ENCODE measurements at places on chromosomes 13 and 19.

GRCh38 chr13:24842549-24843274 is 78.7 kb downstream of the RNF17 start:
- no peak for DNase-seq

- DNase-seq: no peak
Measured at GRCh38 chr13:50069261-50069660, 54.0 kb downstream of the KCNRG start.

DNA sequence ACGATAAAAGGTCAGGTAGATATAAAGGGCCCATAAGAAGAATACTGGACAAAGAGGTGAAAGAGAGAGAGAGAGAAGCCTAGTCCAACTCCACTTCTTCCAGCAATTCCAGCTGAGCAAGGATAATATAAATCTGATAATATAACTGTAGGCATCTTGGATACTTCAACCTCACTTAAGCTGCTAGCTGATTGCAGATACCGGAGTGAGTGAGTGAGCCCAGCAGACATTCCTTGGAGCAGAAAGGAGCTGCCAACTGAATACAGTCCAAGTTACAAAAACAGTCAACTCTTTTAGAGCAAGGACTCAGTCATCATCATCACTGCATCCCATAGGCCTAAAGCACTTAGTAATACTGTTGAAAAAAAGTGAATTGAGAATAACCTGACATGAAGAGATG is 387.6 kb downstream of the SLITRK6 start:
- no peak for DNase-seq

- DNase-seq: no peak
Measured at GRCh38 chr19:9431475-9431874, 3.9 kb downstream of the ZNF266 start.

GRCh38 chr13:77986713-77987112 is 68.1 kb upstream of the EDNRB start:
- no peak for DNase-seq

DNA sequence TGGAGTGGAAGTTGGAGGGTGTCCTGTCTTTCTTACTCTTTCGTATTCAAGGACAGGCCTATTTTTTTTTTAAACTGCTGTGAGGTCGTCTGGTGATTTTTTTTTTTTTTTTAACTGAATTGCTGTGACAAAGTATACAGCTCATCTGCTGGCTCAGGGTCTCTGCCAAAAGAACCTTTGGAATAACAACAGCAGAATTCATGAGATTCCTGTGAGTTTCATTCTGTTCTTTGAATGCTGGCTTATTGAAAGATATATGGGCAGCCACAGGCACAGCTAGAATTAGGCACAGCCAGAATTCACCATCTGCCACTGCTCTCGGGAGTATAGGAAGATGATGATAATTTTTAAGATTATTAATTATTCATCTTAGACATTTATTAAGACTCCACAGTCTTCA is 21.4 kb upstream of the FRY start:
- no peak for DNase-seq

- no peak for DNase-seq
Measured at GRCh38 chr13:21336609-21337349, 122.3 kb downstream of the ZDHHC20 start.

DNA sequence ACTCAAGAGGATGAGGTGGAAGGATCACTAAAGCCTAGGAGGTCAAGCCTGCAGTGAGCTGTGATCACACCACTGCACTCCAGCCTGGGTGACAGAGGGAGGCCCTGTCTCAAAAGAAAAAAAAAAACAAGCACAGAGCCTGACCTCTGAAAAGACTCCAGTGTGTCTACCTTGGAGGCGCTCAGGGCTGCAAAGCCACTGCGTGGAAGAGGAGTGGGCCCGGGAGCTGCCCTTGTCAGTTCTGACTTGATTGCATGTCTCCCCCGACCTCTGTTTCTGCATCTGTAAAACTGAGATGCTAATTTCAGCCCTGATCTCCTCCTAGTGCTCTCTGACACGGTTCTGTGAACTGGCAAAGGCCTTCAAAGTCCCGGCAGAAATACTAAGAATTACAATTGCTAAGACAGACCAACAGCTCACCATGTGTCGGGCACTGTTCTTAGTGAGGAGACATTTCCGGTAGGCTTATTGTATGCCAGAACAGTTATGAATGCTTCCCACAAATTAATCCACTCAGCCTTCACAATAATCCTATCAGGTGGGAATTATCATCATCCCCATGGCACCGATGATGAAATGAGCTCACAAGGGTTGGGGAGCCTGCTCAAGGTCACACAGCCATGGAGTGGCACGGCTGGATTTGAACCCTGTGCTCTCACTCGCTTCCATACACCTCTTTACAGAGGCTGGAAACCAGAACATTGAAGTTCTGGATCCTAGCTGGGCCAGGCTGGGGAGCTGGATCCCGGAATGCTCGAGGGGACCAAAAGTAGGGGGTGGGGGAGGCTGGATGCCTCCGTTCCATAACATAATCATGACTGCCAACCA is 3.5 kb downstream of the AKT2 start:
- no peak for DNase-seq

- no peak for DNase-seq
Measured at GRCh38 chr13:42836930-42837690, 55.7 kb downstream of the FAM216B start.

DNA sequence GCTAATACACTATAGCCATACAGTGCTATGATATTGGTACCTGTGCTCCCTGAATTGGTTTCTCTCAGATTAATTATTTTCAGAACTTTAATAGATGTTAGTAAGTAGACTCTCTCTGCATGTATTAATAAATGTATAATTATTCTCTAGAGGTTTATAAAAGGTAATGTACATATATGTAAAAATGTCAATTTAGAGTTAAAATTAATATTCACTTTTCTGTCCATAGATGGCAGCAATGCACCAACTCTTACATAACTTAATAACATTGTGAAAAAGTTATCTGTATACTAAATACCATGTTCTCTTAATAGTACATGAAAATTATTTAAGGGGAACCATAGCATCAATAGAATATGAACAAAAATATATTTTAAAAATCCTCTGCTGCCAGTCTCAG is 515.0 kb upstream of the KLHL1 start:
- no peak for DNase-seq

GRCh38 chr19:34690372-34690771 is 12.9 kb downstream of the ZNF302 start:
- no peak for DNase-seq

Measured in AG04449 (cell line).